MG63 (cell line): ENCODE measurements at places on chromosomes 6 and 20.

DNA sequence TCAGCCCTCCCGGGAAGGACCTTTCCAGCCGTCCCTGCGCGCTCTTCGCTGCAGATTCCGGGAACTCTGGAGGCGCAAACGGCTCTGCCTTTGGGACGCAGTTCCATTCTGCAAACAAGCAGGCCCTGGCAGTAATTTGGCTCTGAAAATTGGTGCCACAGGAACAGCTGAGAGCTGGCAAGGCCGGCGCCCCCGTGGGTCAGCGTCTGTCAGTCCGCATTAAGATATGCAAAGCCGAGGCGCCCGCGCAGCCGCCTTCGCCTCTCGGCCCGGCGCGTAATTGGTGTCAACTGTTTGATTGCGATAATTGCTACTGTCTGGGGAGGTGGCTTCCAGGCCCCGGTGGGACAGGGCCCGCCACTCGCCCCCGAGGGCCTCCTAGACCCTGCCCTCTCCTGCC is 73.6 kb downstream of the NCR2 start:
- no peak for DNase-seq

DNA sequence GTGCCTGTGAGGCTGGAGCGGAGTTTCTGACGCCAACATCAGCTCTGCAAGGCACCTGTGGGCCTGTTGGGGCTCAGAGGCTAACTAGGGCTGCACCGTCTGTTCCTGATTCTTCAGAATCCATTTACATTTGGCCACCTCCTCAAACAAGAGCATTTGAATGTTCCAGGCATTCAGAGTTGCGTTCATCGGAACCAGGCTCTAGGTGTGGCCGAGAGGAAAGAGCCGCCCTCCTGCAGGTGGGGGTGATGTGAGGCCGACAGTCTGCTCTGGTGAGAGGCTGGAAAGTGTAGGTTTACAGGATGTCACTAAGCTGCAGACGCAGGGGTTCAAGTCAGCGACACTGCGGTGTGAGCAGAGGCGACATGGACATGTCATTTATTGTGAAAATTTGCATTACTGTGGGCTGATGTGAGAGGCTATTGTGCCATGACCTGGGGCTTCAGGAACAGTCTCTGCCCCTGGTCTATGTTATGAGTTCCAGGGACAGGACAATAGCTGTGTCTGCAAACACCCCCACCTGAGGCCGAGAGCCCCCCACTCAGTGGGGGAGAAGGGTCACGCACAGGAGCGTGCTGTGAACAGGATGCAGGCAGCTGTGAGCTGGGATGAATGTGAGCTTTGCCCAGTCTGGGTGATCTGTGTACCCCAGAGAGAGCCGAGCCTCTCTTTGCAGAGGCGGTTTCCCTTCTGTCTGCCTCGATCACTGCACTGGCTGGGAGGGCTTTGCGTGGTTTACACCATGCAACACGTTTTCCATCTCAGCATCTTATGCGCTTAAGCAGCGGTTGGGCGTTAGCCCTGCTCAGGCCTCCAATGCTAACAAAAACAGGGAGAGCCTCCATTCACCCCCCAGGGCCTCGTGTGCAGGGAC is 21.1 kb downstream of the SLCO4A1 start:
- DNase-seq = no peak

GRCh38 chr20:54407459-54407858 is 67.9 kb upstream of the DOK5 start:
- no peak for DNase-seq

DNA sequence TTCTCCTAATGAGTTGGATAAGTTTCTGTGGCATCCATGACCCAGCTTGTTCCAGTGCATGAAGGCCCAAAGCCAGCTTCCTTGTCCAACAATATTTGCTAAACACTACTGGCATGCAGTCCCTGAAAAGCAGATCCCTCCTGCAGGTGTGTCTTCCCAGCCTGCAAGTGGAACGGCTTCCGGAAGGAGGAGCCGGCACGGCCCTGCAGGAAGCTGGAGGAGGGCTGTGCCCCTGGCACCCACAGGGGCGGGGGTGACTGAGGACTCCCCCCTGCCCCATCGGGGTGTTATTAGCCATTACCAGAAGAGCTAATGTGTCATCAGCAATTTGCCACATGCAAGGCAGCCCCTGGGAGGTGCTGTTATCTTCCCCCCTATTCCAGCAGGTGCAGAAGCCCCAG is 27.4 kb downstream of the NPEPL1 start:
- no peak for DNase-seq

GRCh38 chr6:22878324-22878701 is 308.9 kb downstream of the HDGFL1 start:
- DNase-seq = no peak

- peak; percentile 16 for DNase-seq
Observed at GRCh38 chr6:52994031-52994838, 849 bp downstream of the GSTA4 start.
